ENCODE measurements at places on chromosomes 3 and 15. TPM values are rescaled to one million over a fixed set of nuclear protein-coding genes. Genes with fewer than 3 reads are reported as not detected.
A peak's percentile ranks its signal among the peaks of the same experiment; 100 is the strongest.

The AHSG gene
- not detected for total RNA-seq

The GOLGA8O gene
- 0.99 TPM for total RNA-seq

GRCh38 chr15:72797338-72797689 is 13.8 kb upstream of the ADPGK start:
- H3K27me3 ChIP-seq: no peaks in the 10 kb centered on the region
- no peaks in the 10 kb centered on the region for H3K36me3 ChIP-seq

The HYAL2 gene
- 50.6 TPM for total RNA-seq

DNA sequence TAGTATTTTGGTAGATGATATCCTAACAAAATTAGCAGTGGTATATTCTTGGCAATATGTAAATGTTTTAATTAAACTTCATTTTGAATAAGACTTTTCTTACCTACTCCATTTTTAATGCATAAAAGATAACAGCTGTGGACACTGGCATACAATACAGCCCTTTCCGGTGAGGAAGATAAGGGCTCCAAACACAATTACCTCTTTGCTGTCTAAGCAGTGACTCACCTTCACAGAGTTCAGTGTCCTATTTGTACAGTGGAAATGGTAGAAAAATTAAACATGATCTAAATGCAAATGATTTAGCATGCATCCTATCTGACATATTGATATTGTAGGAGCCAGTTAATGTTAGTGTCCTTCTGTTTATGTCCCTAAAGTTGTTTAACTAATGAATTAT is 969.4 kb downstream of the PLOD2 start:
- no peak overlapping the region for H3K27ac ChIP-seq
- H3K27me3 ChIP-seq: no peaks in the 10 kb centered on the region
- H3K4me1 ChIP-seq: no peaks in the 10 kb centered on the region
- peak; percentile 29 for DNase-seq
- no peaks in the 10 kb centered on the region for H3K36me3 ChIP-seq

- no peaks in the 10 kb centered on the region for H3K36me3 ChIP-seq
- no peaks in the 10 kb centered on the region for H3K27me3 ChIP-seq
- H3K4me1 ChIP-seq: no peaks in the 10 kb centered on the region
- no peak overlapping the region for H3K27ac ChIP-seq
Observed at GRCh38 chr15:24772266-24772665, 96.7 kb downstream of the NPAP1 start.

The SETD5 gene
- total RNA-seq: 53.7 TPM

Measured in fibroblast of lung (primary cell).